GM12878 (cell line): ENCODE measurements at places on chromosomes 4 and X.
A peak's percentile ranks its signal among the peaks of the same experiment; 100 is the strongest.

- DNase-seq: no peak
Observed at GRCh38 chrX:9821572-9821971, 35.3 kb downstream of the SHROOM2 start.

- no peak for DNase-seq
Observed at GRCh38 chr4:123581802-123582201, 185.2 kb downstream of the SPRY1 start.

DNA sequence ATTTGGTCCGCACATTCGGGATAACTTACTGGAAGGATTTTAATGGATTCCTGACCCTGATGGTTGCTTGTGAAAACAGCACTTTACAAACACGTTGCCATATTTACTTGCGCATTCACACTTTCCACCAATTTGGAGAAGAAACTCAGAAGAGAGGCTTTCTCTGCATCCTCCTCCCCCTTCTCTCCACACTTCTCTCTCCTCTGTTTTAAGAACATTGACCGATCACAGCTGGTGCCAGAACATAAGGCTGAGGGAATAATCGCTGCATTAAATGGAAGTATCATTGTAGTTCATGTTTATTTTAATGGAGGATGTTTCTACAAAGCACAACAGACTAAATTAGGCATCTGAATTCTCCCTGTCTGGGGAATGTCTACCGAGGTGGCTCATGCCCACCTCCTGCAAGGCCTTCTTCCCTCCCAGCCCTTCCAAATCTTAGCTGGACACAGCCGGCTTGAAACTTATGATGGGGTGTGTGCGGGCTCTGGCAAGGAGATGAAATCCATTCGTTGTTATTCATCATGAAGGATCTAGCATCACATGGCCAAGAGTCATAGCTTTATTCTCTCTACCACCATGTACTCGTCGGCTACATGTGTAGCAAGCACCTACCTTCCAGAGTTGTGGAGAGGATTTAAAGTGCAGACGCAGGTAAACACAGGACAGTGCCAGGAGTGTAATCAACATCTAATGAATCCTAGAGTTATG, 204.1 kb downstream of the LDB2 start:
- no peak for DNase-seq

GRCh38 chrX:22278375-22278774, 5.7 kb downstream of the CBLL2 start:
- DNase-seq: no peak

DNA sequence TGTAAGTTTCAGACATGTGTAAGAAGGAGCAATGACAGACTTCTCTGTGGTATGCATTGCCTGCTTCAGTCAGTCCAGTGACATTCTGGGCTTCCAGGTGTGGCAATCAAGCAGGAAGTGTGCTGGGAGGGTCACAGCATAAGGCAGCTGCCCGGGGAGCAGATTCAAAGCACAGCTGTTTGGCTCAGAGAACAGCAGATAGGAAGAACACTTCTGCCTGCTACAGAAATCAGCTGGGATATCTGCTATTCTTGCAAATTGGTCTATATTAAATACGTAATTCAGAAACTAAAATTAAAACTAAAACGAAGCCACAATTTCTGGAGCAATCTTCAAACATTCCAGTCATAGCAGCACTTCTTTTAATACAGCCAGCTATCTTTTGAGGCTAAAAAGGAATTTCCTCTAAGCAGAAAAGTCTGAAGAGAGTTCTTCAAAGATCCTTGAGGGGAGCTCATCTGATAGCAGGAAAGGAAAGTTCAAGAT, 47.5 kb upstream of the GALNT7 start:
- DNase-seq: peak; percentile 11

DNA sequence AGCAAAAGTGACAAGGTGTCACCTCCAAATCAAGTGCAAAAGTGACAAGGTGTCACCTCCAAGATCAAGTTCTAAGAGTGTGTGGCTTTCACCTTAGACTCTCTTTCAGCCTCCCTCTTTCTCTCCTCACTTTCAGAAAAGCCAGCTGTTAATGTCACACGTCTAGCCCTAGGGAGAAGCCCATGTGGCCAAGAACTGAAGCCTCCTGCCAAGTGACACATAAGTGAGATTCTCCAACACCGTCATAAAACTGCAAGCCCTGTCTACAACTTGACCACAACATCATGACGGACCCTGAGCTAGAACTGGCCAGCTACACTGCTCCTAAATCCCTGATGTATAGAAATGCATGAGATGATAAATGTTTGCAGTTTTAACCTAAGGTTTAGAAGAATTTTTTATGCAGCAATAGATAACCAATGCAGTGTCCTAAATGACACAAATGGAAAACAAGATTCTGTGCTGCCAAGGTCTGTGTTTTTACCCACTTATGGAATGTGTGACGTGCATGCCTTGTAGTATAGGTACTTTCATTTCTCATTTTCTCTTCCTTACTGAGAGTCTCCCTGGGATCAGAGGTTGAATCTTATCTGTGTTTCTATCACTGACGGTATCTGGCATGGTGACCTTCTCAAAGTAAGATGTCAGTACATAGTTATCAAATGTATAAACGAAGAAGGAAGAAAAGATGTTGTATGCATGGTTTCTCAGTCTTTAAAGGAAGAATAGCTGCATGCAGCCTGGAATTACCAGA, 25.0 kb downstream of the NLGN4X start:
- no peak for DNase-seq

DNA sequence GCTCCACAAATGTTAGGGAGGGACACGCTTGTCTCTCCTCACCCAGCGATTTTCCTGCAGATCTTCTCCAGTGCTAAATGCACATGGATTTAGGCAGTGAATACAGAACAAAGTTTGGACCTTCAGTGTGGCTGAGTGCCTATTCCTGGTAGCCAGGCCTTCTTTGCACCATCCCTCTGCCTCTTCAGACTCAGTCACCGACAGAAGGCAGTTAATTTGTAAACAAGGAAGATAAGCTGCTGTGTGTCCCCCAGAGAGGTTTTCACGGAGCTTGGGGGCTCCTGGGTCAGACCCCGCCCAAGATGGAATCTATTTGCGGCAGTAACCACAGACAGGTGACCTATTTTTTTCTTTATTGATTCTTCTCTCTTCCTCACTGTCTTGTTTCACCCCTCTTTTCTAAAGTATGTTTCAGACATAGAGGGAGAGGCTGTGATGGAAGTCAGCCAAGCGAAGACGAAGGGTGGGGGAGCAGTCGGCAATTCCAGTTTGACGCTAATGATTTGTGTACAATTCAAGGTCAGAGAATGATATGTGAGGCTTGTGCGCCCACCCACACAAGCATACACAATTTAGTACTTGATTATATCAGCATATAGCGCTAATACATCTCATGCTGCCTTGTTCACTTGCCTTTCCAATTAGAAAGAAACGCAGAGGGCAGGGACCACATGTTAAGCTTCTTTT, 200.8 kb downstream of the MGST2 start:
- no peak for DNase-seq

DNA sequence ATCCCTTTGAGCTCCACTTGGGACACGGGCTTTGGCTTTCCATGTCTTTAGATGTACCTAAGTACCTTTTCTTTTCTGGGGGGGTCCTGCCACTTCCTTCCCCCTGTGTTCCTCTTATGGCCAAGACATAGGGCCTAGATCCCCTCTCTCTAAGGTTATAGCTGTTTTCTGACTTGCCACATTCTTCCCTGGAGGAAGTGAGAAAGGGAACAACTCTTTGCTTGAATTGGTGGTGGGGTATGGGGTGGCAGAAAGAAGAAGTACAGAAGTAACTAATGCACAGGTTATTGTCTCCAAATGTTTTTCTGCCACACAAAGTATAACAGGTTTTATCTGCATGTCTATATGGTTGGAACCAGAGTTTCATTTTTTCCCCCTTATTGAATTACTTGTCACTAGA, 29.7 kb upstream of the DIPK2B start:
- DNase-seq: no peak

DNA sequence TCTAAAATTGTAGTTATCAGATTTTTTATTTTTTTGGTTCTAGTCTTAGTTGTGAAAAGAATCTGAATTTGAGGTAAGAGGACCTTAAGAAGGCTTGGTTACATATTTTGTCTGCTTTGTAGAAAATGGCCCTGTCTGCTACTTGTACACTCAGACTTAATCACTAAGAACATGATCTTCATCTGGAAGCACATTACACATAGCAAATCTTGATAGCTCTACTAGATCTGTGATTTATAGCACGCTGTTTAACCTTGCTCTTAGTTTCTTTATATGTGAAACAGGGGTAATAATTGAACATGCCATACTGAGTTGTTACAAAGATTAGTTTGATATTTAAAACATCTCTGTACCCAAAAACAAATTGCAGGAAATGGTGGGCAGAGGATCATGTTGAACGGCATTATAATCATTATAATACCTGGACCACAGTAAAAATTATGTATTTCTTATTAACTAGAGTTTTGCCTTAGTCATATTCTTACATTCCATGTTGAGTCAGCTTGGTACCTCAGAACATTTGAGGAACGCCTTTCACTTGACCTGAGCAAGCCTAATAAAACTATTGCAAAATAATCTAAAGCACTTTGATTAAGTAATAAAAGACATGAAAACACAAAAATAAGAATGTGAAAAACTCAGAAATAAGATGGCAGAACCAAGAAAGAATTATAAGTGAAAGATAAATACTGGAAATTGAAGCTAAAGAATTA, 738.0 kb upstream of the AADAT start:
- DNase-seq: no peak

DNA sequence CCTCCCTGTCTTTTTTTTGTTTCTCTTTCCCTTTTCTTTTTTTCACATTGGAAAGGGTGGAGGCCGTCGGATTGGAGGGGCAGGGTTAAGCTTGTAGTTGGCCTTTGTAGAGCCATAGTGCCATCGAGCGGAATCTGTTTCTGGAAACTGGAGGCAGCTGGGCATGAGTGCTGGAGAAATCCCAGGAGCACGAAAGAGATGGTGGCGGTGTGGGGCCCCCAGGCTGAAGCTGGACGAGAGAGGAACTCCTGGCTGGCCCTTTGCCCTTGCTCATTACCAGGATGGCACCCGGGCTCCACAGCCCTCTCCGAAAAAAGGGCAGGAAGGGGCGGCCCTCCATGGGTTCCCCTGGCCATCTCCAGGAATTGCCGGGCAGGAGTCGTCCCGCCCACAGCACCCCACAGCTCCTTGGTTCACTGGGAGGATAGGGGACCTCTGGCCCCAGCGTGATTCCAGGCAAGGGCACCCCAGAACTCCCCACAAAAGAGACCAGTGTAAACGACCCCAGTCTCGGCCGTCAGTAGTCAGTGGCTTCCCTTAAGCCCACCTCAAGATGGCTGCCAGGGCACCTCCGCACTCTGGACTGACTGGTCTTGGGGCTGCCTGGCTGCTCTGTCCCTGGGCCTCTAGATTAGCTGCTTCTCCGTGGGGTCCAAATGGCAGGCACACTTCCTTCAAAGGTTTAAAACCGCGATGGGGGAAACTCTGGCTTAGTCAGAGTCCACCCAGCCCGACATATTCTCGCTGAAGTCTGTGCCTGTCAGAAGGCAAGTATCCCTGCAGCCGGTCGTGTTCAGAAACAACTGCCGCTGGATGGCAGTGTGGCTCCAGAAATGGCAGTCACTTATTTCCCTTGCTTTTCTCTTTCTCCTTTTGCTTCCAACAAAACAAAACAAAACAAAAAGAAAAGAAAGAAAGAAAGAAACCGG, 74.1 kb downstream of the NBDY start:
- peak; percentile 77 for DNase-seq

DNA sequence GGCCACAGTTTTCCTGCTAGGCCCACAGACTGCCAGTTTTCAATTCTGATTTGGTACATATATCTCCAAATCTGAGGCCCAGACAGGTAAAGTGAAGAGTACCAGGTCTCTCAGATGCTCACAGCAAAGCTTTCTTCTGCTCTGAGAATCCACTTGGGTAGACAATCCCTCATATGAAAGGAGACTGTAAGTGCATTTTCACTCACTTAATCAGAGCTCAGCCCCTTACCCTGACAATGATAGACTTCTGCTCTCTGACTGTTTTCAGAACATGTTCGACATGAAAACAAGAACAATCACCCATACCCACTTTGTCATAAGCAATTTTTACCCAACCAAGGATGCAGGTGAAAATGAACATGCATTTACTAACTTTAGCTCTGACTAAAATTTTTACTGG, 7.1 kb downstream of the GPRIN3 start:
- no peak for DNase-seq

- DNase-seq: no peak
Observed at GRCh38 chr4:26255989-26256388, 64.8 kb upstream of the RBPJ start.

DNA sequence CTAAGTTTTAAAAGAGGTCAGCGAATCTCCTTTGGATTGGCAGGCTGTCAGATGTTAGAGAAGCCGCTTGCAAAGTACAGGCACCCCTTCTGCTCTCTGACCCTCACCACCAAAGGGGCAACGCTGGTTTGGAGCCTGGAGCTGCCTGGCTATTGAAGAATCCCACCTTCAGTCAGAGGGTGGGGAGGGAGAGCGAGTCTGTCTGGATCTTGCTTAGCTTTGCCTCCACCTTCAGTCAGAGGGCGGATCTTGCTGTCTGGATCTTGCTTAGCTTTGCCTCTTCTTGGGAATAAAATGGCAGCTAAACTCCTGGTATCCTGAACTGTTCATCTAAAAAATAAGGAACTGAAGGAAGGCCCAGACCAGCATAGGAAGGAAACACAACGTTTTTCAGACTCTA, 7.3 kb downstream of the CCDC110 start:
- DNase-seq: no peak

GRCh38 chrX:153494061-153494460, 719 bp upstream of the BGN start:
- DNase-seq: no peak

GRCh38 chr4:114163051-114163450, 183.6 kb upstream of the ARSJ start:
- DNase-seq: no peak
